HT-29 (cell line): ENCODE measurements at places on chromosomes 2 and 18.

- DNase-seq, result no peak
Measured at GRCh38 chr2:151974988-151975387, 123.9 kb downstream of the CACNB4 start.

DNA sequence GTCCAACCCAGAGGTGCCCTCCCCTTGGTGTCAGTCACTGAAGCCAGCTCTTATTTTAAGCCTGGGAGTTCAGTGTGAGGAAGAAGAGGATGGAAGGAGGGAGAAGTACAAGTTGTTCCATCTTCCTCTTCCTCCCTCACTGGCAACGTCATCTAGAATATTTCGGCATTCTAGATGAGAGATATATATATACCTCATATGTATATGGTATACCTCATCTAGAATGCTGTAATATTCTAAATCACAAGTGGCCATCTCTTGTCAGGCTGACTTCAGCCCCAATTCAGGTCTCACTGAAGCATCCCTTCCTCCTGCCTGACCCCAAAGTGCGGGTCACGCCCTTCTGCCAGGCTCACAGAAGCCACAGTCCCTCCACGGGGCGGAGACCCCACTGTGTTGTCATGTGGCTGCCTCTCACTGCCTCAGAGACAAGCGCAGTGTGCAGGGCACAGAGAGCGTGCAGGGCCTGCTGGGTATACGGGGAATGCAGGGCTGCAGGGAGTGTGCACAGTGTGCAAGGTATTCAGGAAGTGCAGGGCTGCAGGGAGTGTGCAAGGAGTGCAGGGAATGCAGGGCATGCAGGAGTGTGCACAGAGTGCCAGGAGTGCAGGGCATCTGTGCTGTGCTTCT lies 32.8 kb upstream of the B3GNT7 start:
- DNase-seq, result no peak

- DNase-seq, result no peak
Measured at GRCh38 chr2:167134381-167135072, 246.2 kb downstream of the XIRP2 start.

- no peak for DNase-seq
Measured at GRCh38 chr2:82428251-82428650, 2030.8 kb downstream of the SUCLG1 start.

DNA sequence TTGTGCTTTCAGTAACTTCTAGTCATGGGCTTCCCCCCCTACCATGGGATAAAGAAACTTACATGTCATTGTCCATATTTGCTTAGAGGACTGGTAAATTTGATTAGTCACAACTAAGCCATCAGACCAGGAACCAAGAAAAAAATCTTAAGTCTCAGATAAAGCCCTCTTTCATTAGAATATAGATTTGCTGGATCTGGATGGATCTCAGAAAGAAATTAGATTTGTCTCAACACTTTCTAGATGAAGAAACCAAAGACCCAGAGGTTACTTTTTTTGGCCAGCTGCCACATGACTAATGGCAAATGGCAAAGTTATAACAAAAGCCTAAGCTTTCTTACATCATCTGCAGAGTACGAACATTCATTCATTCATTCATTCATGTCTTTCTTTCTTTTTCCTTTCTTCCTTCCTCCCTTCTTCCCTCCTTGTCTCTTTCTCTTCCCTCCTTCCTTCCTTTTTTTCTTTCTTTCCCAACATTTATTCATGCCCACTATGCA lies 60.2 kb downstream of the CDCA7 start:
- peak; percentile 23 for DNase-seq

GRCh38 chr2:132797556-132797955 lies 127.6 kb upstream of the LYPD1 start:
- DNase-seq, result no peak

DNA sequence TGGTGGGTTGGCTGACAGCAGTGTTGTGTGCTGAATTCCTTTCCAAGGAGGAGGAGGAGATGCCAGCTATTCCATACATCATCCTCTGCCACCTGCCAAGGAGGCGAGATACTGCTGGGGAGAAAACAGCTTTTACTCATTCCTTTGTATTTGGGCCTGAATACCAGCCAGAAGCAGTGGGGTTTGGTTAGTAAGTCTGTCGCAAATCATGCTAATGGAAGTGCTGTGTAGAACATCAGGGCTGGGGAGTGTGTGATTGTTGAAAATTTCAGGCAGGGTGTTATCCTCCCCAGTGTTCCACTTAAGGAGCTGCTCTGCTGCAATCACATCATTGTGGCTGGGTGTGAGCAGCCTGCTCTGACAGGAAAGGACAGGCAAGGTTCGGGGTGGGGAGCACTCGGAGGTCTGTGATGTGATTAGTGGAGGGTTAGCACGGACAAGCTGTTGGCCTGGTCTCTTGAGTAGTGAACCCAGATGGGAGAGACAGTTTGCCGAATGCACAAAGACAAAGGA lies 128.2 kb upstream of the DLX2 start:
- no peak for DNase-seq

DNA sequence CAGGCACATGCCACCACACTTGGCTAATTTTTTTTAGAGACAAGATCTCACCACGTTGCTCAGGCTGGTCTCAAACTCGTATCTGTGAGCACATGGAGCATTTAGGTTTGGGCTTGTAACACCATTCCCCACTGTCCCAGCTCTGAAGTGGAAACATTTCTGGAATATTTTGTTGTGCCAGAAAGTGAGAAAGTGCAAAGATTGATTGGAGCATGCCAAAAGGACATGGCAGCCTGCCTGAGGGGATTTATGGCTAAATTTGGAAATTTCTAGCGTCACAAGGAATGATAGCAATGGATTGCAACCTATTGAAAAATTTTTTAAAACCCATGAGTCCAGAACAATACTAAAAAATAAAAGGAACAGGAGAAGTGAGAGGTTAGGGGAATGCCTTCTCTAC lies 136.8 kb downstream of the ESCO1 start:
- no peak for DNase-seq

- no peak for DNase-seq
Measured at GRCh38 chr2:69196327-69197117, 183.5 kb downstream of the ANTXR1 start.

GRCh38 chr2:239666053-239666854 lies 265.4 kb upstream of the HDAC4 start:
- no peak for DNase-seq

GRCh38 chr2:20103530-20103929 lies 52.1 kb upstream of the LAPTM4A start:
- DNase-seq, result peak; percentile 78

GRCh38 chr2:118978064-118978463 lies 36.1 kb downstream of the MARCO start:
- DNase-seq, result no peak

DNA sequence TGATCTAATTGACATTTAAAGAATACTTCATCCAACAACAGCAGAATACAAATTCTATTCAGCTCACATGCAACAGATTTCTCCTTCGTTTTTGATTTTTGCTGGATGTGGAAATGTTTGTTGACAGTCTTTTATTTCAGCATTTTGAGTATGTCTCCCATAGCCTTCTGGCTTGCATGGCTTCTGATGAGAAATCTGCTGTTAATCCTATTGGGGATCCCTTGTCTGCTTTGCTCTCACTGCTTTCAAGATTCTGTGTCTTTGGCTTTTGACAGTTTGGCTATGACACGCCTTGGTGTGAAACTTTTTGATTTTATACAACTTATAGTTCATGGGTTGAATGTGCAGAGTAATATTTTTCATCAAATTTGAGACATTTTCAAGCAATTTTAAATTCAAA lies 44.7 kb downstream of the TRABD2A start:
- DNase-seq, result no peak

- DNase-seq, result no peak
Measured at GRCh38 chr18:47935321-47936055, 5.0 kb upstream of the SMAD2 start.

DNA sequence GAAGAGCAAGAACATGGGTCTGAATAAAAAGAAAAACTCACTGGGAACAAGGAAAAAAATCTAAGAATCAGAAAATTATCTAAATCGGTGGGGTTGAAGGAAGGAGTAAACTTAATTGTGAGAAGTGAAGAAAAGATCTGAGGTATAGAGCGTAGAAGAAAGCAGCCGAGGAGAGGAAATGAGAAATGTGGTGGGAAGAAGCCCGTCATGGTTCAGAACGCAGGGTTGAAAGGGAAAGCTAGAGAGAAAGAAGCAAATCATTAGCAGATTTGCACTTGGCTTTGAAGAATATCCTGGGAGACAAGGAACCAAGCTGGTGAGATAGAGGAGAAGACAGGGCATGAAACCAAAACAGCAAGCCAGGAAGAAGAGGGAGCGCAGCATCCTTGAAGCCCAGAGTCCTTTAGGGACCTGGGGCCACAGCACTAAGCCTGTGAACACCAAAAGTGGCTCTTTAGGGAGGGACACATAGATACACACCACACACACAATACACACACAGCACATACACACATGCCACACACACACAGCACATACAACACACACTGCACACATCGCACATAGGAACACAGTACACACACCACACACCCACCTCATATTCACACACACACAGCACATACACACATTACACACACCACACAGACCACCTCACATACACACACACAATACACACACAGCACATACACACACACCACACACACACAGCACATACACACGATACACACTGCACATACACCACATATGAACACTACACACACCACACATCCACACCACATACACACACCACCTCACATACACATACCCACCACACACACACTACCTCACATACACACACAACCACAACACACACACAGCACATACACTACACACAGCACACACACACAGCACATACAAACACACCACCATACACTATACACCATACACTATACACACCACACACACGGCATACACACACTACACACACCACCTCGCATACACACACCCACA lies 274.6 kb downstream of the ETAA1 start:
- DNase-seq, result no peak

GRCh38 chr2:26780203-26780760 lies 5.6 kb upstream of the CENPA start:
- DNase-seq, result no peak

GRCh38 chr2:163157411-163157810 lies 318.8 kb upstream of the KCNH7 start:
- no peak for DNase-seq

- DNase-seq, result no peak
Measured at GRCh38 chr2:5401115-5401657, 291.0 kb upstream of the SOX11 start.

GRCh38 chr2:195677884-195678283 lies 20.9 kb downstream of the SLC39A10 start:
- no peak for DNase-seq

- DNase-seq, result no peak
Measured at GRCh38 chr2:19292007-19292406, 66.4 kb downstream of the OSR1 start.

DNA sequence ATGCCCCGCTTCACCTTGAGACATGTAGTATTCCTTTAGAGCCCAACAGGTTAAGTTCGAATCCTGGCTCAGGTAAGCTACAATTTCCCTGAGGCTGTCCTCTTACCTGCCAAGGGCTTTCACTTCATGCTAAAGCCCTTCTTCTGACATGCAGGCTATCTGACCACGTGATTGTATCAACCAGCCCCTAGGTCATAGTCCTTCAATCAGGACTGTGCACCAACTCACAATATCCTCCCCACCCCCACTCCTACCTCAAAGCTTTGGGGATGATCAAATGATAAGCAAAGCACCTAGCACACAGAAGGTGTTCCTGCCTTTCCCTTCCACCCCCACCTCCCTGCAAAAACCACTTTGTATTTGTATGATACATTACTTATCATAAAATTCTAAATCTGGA lies 78.9 kb downstream of the AAK1 start:
- DNase-seq, result no peak

GRCh38 chr2:201532686-201533304 lies 81.3 kb downstream of the STRADB start:
- no peak for DNase-seq

DNA sequence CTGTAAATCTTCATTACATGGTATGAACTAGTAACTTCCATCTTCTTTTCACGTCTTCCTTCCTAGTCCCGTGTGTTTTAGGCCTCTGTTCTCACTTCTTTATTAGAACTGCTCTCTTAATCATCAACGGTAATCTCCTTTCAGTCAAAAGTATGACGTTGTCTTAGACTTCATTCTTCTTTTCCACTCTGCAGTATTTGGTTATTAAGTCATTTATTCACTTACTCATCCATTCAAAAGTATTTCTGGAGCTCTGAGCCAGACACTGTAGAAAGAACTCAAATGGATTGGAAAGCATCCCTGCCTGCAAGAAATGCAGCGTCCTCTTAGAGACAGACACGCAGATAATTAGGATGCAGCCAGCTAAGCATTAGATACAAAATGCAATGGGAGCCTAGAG lies 494.6 kb upstream of the NRP2 start:
- no peak for DNase-seq

DNA sequence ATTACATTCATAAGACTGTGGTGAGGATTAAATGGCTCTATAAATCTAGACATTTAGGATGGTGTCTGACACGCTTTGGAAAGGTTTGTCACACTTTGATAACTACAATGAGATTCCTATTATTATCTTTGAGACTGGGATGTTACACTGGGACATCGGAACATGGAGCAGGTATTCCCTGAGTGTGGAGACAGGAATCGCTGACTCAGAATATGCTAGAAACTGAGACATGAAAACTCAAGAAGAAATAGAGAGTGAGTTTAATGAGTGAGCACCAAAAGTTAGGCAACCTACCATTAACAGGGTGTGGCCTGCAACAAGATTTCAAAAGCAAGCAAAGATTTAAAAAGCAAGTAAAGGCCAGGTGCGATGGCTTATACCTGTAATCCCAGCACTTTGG lies 145.4 kb downstream of the TMEFF2 start:
- no peak for DNase-seq

DNA sequence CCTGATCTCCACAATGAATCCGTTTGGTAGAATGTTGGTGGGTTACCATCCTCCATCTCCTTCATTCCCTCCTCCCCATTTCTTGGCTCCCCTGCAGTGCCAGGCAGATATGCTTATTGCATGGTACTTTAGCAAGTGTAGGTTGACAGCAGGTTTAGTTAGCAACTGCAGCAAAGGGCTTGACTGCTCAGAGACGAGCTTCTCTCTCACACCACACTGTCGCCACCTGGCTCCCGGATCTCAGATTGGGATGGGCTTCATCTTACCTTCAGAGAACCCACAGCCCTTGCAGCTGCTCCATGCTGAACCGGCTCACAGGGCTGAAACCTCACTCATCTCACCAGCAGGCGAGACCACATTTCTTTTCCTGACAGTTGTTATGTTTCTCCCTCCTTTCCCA lies 88.8 kb downstream of the VWA3B start:
- DNase-seq, result peak; percentile 24

- DNase-seq, result no peak
Measured at GRCh38 chr2:218031771-218032257, 29.0 kb upstream of the TNS1 start.

- peak; percentile 29 for DNase-seq
Measured at GRCh38 chr2:109607766-109608165, 6.0 kb downstream of the SEPTIN10 start.

GRCh38 chr2:171972329-171972982 lies 27.3 kb upstream of the METAP1D start:
- DNase-seq, result no peak

- peak; percentile 79 for DNase-seq
Measured at GRCh38 chr2:65264821-65265670, 37.4 kb downstream of the ACTR2 start.

- peak; percentile 51 for DNase-seq
Measured at GRCh38 chr2:135121016-135121657, 69.0 kb downstream of the RAB3GAP1 start.

GRCh38 chr2:48560546-48561209 lies 30.7 kb downstream of the STON1 start:
- no peak for DNase-seq
